Stimulated activated CD4-positive, alpha-beta T cell treated with anti-CD3 and anti-CD28 coated beads, Interleukin-12 subunit alpha, Interleukin-12 subunit beta, amount 100 ng/mL, for 24 hours (primary cell): ENCODE measurements at places on chromosomes 12 and 14.
A peak's percentile ranks its signal among the peaks of the same experiment; 100 is the strongest.

GRCh38 chr12:123199936-123200335 lies 33.0 kb downstream of the MPHOSPH9 start:
- no peak for DNase-seq

DNA sequence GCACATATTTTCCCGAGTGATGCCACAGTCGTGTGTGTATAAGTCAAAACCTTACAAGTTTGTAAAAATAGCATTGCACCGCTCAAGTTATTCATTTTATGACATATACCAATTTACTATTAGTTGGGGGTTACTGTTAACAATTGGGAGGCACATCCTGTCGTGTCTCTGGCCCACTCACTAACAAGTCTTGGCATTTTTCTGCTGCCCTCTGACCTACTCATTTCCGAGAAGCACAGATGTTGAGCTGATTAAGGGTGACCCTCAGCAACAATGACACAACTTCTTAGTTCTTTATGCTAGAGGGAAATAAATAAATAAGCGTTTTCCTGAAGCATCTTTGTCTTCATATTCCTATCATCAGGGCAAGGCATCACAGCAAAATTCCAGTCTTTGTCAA lies 6.8 kb upstream of the ATG14 start:
- no peak for DNase-seq

DNA sequence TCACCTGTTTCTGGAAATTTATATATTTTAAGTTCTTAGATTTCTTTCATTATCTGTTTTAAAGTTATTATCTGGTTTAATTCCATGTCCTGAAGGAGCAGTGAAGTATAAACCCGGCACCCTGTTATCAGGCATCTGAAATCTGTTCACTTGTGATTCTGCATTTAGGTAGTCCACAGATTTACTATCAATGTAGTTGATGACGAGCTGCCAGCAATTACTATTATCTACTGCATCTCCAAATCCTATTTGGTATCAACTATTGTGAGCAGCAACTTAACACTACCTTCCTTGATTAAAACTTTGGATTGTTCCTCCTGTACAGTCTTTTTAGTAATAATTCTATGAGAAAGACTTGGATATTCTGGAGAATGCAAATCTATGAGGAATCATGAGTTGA lies 36.1 kb downstream of the PRORP start:
- no peak for DNase-seq

DNA sequence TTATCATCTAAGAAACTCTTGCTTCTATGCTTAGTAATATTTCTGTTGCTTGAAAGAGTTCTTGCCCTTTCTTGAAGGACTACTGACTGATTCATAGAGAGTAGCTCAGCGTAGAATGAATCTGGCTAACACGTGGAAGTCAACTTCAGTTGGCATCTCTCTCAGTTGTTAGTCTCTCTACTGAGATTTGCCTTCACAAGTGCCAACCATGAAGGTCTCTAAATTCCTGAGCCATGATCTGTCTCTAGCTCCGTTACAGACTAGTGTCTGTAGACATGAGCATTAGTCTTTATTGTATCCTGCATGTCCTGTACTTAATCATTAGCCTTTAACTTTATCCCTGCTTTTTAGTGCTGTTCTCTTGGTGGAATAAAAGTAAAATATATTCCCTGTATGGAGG lies 19.1 kb upstream of the ALX1 start:
- no peak for DNase-seq

DNA sequence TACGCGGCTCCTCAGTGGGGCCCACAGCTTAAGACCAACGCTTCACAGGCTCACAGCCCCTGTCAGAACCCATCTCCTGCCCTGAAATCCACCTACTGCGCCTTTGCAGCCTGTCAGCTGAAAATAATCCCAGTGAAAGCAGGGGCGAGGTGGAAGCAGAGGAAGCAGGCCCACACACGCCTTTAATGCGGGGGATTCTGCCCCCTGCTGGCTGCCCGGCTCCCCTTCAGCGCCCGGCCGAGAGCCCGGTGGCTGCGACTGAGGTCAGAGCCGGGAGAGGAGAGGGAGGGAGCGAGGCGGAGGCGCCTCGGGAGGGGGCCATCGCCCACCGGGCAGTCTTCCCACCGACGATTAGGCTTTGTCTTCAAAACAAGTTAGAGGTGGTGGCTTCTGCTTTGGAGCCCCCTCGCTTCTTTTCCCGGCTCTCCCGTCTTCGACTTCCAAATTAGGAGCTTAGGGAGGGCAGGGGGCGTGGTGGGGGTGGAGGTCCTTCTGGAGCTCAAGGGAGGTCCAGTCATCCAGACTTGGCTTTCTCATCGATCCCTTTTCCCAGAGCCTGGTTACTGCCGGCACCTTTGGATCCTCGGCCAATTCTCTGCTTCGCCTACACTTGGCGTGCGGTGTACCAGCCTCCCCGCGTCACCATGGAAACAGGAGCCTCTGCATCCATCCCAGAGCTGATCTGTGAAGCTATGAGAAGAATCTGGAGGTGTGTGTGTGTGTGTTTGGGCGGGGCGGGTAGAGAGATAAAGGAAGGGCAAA lies 25.2 kb upstream of the RND1 start:
- DNase-seq: peak; percentile 46

- DNase-seq: no peak
These were observed 14.0 kb downstream of the MAPK1IP1L start for GRCh38 chr14:55065411-55065810.

DNA sequence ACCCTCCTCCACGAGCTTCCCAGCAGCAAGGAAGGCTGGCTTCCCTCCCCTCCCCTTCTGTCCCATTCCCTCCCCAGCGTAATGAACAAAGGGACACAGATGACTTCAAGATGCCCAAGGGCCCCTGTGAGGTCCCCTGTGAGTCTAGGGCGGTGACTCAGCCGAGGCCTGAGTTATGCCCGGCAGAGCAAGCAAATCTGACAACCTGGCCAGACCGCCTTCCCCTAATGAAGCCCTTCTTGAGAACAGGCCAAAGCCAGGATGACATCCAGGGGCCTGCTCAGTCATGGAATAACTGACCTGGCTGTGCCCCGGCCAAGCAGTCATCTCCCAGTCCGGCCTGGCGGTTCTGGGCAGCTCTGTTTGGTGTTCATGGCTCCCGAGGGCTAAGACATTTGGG lies 89.2 kb downstream of the DICER1 start:
- DNase-seq: no peak
